A375 (cell line): ENCODE measurements at places on chromosomes 4 and X. TPM values are rescaled to one million over a fixed set of nuclear protein-coding genes. Genes with fewer than 3 reads are reported as not detected.

TGIF2LX gene
- total RNA-seq: not detected in 2 replicates

SHROOM2 gene
- 20.2 and 27.6 TPM in 2 replicates for total RNA-seq

SGMS2 gene
- total RNA-seq: 23.2 and 25.6 TPM in 2 replicates

ERAS gene
- not detected in 2 replicates for total RNA-seq

IL2RG gene
- 0.11 TPM in 1 of 2 replicates, not detected in the other for total RNA-seq

NDST3 gene
- total RNA-seq: 0.23 TPM in 1 of 2 replicates, not detected in the other

GPC3 gene
- not detected in 2 replicates for total RNA-seq

ASB9 gene
- 20.6 and 25.1 TPM in 2 replicates for total RNA-seq

CXCL9 gene
- not detected in 2 replicates for total RNA-seq

ARX gene
- not detected in 2 replicates for total RNA-seq

TLR1 gene
- 0.49 and 0.56 TPM in 2 replicates for total RNA-seq

MAPK10 gene
- 0.85 and 0.87 TPM in 2 replicates for total RNA-seq

PDGFRA gene
- 1.0 and 1.5 TPM in 2 replicates for total RNA-seq

PRSS12 gene
- 23.1 and 25.9 TPM in 2 replicates for total RNA-seq

HSFX3 gene
- not detected in 2 replicates for total RNA-seq

COL4A6 gene
- 0.37 TPM in 1 of 2 replicates, not detected in the other for total RNA-seq

STBD1 gene
- total RNA-seq: 1.9 and 3.2 TPM in 2 replicates
